ENCODE measurements at places on chromosomes 16 and 17.

- DNase-seq = no peak
Observed at GRCh38 chr17:32719689-32720088, 157.2 kb downstream of the MYO1D start.

GRCh38 chr17:81498953-81499600, 13.5 kb downstream of the ACTG1 start:
- no peak for DNase-seq

GRCh38 chr17:64778240-64779097, 116.4 kb upstream of the SMURF2 start:
- DNase-seq = no peak

DNA sequence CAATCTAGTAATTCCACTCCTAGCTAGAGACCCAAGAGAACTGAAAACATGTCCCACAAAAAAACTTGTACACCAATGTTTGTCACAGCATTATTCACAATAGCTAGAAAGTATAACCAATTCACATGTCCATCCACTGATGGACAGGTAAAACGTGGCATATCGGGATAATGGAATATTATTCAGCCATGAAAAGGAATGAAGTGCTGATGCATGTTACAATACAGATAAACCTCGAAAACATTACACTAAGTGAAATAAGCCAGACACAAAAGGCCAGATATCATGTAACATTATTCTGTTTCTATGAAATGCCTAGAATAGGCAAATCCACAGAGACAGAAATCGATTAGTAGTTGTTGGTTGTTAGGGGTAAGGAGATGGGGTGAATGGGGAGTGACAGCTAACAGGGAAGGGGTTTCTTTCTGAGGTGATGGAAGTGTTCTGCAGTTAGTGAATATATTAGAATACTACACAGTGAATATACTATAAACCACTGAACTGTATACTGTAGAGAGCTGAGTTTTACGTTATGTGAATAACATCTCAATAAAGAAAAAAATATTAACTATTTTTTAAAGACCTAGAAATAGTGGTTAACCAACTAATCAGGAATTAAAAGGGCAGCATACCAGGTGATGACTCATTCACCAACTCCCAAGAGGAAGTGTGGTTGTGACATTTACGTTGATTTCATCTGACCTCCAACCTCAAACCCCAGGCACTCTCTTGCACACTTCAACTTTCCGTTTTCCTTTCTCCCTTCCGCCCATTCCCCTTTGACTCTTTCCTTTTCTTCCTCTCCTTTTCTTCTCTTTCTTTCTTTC, 48.6 kb downstream of the GAS7 start:
- no peak for DNase-seq

GRCh38 chr17:72336026-72336803, 215.4 kb downstream of the SOX9 start:
- DNase-seq = no peak
